ENCODE measurements at places on chromosomes 5 and 9. TPM values are rescaled to one million over a fixed set of nuclear protein-coding genes. Genes with fewer than 3 reads are reported as not detected.

- peak; percentile 73 for DNase-seq
These were observed 923 bp upstream of the ZBTB5 start for GRCh38 chr9:37466037-37466709.

DNA sequence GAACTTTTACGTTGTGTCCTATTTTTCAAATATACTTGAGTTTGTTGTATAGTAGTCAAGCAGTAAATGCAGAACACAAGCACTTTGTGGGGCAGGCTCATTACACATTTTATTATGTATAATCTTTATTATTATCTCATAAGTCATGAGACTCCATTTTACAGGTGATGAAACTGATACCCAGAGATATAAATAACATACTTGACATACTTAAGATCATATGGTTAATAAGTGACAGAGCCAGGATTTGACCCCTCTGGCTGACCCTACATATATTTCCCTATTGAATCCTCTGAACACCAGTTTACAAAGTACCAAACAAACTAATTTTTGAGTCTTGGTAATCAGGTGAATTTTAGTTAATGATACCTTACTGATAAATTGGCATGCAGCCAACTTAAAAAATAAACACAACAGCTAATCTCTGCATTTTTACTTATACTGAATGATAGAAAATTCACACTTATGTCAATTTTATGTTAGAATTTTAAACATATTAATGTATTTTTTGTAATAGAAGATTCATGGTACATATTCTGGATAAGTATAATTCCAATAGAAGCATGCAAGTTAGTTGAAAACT is 305.0 kb upstream of the MEF2C start:
- DNase-seq = no peak

- DNase-seq = no peak
These were observed 611 bp downstream of the EXOSC3 start for GRCh38 chr9:37784291-37784615.

DNA sequence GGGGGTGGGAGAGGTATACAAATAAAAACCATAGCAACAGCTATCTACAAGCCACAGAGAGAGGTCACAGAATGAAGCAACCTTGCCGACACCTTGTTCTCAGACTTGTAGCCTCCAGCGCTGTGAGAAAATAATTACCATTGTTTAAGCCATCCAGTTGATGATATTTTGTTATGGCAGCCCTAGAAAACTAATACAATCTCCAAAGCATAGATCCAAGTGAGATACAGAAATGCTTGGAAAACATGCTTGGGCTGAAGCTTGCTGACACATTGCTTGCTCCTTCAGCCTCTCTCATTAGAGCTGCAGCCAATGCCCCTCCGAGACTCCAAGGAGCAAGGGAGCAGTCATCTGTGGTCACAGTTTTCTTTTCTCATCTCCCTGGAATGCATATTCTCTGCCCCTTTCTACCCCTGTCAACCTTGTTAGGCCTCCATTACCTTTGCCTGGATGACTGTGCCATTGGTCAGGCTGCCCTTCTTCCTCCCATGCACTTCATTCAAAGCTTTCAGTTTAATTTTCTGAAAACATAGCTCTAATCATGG is 401.4 kb upstream of the KLF4 start:
- no peak for DNase-seq

- no peak for DNase-seq
These were observed 117.5 kb downstream of the COL5A1 start for GRCh38 chr9:134758949-134759607.

DNA sequence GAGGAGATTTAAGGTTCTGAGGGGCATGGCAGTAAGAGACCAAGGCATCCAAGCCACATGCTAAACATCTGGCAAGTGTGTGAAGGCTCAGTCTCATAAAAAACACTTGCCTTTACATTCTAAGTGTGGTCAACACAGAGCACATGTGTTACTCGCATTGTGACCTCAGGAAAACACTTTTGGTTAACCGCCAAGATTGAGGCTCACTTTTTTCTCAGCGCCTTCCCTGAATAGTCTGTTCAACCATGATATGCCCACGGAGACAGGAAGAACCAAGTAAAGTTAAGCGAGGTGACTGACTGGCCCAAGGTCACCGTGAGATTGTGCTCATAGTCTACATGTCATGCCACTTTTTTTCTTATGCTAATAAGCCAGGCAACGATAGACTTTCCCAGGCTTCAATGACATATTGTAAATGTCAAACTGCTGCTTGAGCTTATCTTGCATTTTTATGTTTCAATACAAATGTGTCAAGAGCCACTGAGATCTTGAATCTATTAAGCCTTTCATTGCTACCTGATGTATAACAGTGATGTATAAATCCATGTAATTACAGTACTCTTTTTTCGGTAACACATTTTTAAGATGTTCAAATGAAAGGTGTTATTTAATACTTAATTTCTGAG is 21.1 kb upstream of the IL9 start:
- no peak for DNase-seq

DNA sequence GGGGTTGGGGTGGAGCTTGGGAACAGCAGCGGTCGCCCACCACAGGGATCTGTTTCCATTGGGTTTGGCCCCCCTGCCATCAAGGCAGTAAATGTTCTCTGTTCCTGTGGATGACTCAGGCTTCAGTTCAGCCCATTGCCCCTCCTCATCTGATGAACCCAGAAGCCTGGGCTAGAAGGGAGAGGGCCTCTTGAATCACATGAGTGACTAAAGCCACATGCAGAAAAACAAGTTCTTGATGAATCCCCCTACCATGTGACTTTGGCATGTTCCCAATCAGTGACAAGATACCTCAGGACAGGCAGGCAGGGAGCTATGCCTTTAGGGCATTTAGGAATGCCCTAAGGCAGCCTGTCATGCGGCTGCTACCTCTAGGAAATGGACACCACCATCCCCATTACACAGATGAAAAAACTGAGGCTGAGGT is 2.5 kb downstream of the SH3PXD2B start:
- DNase-seq = no peak

DNA sequence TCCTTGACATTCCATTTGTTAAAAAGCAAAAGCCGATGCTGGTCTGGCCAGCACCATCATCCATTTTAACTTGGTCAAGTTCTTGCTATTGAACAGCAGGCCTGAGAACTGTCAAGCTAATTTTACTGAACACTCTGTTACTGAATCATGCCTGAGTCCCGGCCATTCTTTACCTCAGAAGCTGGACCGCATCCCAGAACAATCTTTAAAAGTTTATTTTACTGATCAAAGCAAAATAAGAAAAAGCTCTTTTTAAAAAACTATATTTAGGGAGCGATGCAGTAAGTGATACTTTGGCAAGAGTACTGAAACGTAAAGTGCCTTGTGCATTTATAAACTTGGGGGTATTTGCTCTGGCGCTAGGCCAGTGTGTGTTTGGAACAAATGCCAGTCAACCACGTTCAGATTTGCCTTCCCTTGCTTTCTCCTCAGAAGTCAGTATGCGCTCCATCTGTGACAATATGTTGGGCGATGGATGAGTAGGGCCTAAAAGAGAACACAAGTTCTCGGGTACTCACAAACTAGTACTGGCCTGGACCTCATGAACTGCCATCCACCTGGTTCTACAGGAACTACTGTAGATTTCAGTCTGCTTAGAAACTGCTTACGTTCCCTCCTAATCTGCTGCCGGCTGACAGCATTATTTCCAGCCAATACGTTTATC is 161.9 kb downstream of the MAPKAP1 start:
- DNase-seq = peak; percentile 33

DNA sequence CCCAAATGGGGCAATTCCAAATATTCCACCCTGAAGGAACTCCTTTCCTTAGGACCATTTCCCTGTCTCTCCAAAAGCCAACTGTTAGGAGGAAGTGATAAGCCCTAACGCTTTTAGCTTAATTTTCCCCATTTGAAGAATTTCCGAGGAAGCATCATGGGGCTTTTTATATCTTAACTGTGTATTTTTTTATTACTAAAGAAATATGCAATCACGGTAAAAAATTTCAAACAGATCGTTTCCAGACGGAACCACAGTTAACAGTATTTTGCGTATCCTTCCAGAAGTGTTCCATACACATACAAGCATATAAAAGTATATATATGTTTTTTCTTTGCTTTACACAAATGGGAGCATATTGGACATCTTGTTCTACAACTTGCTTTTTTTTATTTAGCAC is 133.8 kb downstream of the FGF1 start:
- no peak for DNase-seq

GRCh38 chr5:137837491-137838394 is 29.9 kb upstream of the MYOT start:
- no peak for DNase-seq

GRCh38 chr9:123757547-123757946 is 172.4 kb downstream of the DENND1A start:
- DNase-seq = no peak

DNA sequence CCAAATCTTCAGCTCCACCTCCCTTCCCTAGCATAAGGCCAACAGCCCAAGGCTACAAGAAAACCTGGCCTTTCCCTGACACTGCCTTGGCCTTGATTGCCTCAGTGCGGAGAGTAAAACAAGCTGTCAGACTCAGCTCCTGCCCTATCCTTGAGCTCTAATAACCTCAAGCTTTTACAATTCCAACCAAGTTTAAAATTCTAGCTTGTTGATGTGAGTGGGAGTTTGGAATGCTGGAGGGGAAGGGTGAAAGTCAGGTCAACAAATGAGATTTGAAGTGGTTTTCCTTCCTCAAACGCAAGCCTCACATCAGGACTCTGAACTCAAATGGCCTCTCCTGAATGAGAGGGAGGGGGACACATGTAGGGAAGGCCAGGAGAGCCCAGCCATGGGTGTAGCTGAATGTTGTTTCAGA is 197.0 kb upstream of the VLDLR start:
- DNase-seq = no peak

GRCh38 chr5:172294831-172295230 is 11.3 kb upstream of the UBTD2 start:
- DNase-seq = no peak

- no peak for DNase-seq
These were observed 41.1 kb downstream of the PCSK1 start for GRCh38 chr5:96391921-96392320.

GRCh38 chr9:98455256-98456155 is 200.1 kb upstream of the TBC1D2 start:
- no peak for DNase-seq

DNA sequence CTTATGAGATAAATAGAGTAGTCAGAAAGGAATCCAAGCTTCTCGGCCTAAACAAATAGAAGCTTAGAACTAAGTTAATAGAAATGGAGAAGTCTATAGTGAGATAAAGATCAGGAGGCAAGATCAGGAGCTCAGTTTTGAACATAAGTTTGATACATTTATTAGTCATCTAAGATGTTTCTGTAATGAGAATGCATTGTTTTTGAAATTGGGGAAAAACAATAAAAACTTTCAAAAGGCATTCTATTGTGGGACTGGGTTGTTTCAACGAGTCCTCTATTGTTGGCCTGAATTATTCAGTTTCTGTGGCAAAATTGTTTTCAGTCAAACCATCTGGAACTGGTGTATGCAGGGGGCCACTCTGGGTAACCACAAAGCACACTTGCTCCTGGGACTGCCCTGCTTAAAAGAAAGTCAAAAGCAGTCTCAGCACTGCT is 181.0 kb upstream of the CLINT1 start:
- no peak for DNase-seq

DNA sequence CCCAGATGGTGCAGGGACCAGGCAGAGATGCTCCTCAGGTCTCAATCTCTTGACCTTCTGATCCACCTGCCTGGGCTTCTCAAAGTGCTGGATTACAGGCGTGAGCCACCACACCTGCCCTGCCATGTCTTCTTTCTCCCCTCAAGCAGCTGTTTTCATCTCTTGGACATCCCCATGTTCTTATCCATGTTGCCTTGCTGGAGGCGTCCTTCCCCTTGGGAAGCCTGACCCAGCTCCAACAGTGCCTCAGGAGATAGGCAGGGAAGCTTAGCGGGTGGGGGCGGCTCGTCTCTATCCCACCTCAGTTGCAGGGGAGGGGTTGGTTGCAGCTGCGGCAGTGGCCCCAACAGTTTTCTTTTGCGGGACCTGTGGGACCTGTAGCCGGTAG is 24.7 kb upstream of the SPATA31E1 start:
- DNase-seq = no peak

GRCh38 chr5:80387063-80387768 is 20.6 kb upstream of the ZFYVE16 start:
- no peak for DNase-seq

DNA sequence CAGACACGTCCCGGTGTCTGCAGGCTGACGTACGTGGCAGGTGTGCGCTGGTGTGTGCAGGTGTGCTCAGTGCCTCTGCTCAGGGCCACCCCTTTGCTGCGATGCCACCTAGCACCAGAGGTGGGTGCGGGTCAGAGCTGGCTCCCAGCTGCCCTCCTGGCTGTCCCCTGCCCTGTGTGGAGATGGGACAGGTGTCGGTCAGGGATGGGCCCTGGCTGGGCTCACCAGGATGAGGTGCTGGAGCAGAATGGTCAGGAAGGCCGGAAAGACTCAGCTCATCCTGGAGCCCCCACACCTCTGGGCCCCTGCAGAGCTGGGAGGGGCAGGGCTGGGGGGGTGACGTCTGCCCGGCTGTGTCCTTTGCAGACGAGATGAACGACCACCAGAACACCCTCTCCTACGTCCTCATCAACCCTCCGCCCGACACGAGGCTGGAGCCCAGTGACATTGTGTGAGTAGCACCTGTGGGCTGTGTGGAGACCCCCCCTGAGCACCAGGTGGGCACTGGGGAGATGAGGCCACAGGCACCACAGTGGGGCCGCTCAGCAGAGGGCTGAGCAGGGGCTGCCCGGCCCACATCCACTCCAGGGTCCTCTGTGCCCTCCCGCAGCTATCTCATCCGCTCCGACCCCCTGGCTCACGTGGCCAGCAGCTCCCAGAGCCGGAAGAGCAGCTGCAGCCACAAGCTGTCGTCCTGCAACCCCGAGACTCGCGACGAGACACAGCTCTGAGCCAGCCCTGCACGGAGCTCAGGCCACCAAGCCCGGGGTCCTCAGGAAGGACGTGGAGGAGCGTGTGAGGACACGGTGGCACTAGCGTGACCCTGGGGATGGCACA is 89.7 kb downstream of the KCNT1 start:
- no peak for DNase-seq

DNA sequence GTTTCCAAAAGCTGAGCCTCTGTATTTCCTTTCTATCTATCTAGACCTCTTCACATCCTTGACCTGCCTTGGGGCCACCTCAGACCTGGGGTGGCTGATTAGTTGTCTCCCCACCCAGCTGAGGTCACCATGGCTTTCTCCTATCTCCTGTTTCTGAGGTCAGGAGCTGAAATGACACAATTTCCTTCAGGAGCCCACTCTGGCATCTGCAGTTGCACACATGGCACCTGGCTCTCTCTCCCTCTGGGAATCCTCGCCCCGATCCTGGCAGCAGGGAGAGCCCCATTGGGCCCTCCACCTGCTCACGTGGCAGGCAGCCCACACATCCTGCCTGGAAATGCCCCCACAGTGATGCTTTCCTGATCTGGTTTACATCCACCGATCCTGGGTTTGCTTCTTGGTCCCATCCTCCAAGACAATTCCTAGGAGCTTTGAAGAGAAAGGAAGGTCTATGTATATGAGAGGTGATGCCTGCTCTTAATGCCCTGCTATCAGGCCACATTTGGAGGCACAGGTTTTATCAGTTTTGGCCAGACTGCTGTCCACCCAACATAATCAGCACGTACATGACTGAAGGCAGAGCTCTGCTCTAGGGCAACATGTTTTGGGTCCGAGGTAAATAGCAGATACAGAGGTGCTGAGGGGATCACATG is 53.7 kb downstream of the MARCHF3 start:
- DNase-seq = no peak

ARL14EPL gene
- not detected for total RNA-seq

FOXI1 gene
- not detected for total RNA-seq

ZNF618 gene
- 4.0 TPM for total RNA-seq

NUP214 gene
- total RNA-seq = 29.0 TPM

PDLIM4 gene
- total RNA-seq = 38.5 TPM

ADGRD2 gene
- not detected for total RNA-seq

TOR1B gene
- total RNA-seq = 11.6 TPM

RABEPK gene
- total RNA-seq = 10.0 TPM

FAM169A gene
- total RNA-seq = 5.0 TPM

MAP1B gene
- 224 TPM for total RNA-seq
